ENCODE measurements at places on chromosomes 1 and 21.

DNA sequence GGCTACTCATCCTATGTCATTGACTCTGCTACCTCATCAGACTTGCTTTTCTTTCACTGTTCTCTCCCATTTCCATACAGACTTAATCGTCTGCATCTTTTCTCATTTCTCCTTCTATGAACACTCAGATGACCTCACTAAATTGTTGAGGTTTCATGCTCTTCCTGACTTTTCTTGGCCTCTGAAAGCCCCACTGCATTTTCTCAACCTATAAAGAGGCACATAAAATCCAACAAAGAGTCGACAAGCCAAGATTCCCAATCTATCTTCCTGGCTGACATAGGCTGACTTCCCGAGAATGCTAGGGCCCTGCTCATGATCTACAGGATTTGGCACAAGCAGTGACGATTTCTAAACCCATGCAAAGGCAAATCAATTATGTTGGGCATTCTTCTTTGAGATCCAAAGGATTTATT lies 280.8 kb upstream of the DPYD start:
- no peak for DNase-seq

GRCh38 chr1:116826818-116827606 lies 72.8 kb downstream of the CD2 start:
- DNase-seq: no peak

- DNase-seq: no peak
These were observed 60.8 kb downstream of the TSEN15 start for GRCh38 chr1:184112176-184112948.

- DNase-seq: no peak
These were observed 8.0 kb upstream of the SLC30A2 start for GRCh38 chr1:26053718-26054560.

DNA sequence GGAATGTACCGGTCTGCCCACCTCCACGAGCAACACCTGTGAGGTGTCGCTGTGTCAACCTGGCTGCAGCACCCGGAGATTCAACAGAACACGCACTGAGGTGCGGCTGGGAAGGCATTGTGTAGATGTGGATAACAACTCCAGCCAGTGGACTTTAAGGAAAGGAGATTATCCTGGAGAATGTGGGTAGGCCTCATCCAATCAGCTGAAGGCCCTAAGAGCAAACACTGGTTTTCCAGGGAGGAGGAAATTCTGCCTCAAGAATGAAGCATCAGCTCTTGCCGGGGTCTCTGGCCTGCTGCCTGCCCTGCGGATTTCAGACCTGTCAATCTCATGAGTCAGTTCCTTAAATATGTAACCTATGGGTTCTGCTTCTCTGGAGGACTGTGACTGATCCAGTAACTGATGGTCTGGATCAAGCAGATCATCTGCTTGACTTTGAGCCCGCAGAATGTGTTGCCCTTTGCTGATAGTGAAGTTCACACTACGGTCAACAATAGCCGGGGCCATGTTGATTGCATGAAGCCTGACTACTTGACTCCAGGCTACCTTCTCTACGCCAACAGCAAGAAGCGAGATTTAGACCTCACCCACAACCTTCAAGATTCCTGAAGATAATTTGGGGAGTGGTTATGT lies 15.9 kb upstream of the PRDM15 start:
- no peak for DNase-seq

Data from H1 (cell line).